ENCODE measurements at places on chromosomes 3 and 15.

DNA sequence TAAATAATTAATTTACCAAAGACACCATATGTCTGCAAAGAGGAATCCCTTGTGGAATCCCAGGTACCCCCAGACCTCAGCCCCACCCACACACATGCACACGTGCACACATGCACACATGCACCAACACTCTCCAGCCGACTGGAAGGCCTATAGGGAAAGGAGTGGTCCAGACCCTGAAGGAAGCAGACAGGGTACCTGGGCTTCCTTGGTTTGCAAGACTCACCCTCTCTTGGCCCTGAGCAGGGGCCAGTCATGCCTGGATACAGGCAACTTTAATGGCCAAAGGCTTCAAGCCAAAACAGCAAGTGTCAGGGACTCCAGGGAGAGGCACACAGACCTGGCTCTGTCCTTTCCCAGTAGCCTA is 8.9 kb upstream of the HAPLN3 start:
- no peak for DNase-seq

DNA sequence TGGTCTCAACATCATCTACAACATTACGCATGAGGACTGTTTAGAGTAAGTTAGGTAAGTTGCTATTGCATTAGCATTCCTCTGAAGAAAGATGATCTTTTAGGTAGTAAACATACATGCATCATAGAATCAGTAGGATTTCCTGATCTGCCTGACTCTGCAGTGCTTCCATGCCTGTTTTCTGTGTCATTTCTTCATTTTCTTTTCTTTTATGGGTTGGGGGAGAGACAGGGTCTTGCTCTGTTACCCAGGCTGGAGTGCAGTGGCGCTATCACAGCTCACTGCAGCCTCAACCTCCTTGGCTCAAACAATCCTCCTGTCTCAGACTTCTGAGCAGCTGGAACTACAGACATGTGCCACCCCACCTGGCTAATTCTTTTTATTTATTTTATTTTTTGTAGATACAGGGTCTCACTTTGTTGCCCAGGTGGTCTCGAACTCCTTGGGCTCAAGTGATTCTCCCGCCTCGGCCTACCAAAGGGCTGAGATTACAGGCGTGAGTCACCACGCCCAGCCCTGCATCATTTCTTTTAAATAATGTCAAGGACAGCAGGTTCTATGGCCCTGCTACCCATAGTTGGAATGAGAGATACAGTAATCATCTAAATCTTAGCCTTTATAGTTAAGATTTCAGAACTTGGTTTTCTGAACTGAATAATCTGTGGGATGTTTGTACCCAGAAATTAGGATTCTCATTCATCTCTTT is 184.3 kb downstream of the GHSR start:
- DNase-seq: no peak

DNA sequence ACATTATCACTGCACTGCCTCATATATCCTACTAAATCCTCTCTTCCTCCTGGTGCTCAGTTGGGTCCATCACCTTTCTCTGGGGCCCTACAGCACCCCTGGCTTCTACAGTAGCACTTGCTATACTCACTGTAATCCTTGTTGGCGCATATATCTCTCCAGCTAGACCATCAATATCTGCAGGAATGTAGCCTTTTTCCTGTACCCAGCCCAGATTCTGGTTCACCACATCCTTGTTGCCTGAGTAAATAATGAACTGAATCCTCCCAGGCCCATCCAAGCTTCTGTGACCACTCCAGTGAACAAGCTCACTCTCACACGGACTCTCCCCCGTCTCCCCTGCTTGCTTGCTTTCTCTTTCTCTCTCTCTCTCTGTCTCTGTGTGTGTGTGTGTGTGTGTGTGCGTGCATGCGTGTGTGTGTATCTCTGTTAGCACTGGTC is 62.5 kb upstream of the LIPC start:
- DNase-seq: no peak

DNA sequence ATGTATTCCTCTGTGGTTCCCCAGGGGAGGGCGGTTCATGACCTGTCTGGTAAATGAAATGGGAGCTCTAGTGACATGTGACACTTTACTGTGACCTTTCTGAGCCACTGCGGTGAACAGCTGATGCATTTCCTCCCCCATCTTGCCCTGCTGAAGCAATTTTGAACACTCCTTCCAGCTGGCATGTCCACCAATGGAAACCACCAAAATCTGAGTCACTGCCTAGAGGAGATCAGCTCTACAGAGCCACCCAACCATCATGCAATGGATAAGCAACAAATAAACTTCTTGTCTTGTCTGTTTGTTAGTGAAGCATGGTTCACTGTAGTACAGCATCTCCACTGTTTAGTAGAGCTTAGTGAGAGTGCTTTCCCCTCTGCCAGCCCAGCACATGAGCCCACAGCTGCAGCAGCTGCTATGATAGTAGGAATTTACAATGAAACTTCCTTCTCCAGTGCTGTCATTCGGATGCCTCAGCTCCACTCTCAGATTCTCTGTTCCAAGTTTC is 479.4 kb downstream of the NTRK3 start:
- no peak for DNase-seq

DNA sequence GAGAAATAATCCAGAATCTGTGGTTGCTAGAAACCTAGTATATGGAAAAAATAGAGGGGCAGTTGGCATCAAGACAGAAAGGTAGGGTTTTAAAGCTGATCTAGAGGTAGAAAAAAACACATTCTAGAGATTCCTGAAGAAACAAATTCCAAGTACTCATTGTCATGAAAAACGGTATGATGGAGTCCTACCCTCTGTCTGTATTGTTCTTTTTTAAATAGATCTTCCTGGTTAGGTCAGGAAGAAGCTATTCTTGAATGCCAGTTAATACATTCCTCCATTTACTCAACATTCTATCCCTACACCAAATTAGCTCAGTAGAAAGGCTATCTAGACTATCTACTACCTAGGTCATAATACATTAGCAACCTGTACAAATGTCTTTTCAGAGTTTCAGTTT is 364.7 kb downstream of the FHIT start:
- no peak for DNase-seq

DNA sequence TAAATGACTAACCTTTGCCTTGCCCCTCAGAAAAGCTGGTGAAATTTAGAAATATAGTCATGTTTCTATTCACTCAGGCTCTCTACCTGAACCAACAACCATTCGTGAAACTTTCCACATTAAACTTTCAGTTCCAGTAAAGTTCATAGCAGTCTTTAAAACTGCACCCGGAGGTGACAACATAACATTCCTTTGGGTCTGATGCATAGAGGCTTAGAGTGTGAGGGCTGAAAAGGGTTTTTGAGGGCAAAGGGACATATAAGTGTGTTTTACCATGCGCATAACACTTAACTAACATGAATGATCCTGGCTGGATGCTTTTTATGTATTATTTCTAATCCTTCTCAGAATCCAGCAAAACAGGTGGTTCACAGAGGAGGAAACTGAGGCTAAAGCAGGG is 471.7 kb upstream of the MCTP2 start:
- DNase-seq: no peak

DNA sequence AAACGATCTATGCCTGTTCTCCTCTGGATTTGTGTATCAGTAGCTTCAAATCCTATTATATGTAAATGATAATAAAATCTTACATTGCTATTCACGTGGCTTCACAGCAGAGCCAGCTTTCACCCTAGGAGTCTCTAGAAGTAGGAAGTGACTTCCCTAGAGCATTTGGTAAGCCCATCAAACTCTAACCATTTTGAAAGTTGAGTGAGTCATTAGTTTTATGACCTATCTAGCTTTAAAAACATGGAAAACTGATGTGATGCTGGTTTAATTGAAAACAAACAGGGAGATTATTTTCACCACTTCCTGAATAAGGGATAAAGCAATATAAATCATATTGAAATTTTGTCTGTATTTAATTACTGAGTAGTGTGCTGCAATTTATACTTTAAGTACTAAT is 275.2 kb downstream of the EPHA6 start:
- DNase-seq: no peak

- DNase-seq: no peak
Observed at GRCh38 chr15:52506549-52506948, 22.1 kb downstream of the MYO5A start.

GRCh38 chr15:46848704-46849103 is 868.6 kb upstream of the SEMA6D start:
- no peak for DNase-seq

GRCh38 chr15:64921711-64922110 is 10.0 kb downstream of the ANKDD1A start:
- DNase-seq: no peak

GRCh38 chr3:64264501-64265109 is 39.3 kb upstream of the PRICKLE2 start:
- no peak for DNase-seq

DNA sequence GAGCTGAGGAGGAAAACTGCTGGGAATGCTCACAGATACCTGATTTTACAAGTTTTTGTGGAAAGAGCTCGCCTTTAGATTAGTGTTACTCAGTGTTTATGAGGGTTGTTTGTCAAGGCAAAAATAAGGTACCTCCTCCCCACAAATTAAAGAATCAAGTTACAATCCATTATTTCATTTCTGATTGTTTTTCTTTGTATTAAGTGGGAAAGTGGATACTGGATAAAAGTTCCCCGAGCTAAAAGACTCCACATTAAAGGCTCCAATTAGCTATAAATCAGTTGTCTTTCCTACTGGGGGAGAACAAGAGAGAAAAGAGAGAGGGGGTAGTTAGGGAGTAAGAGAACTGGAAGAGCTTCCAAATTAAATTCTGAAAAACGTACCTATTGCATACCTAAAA is 1.9 kb downstream of the ALDH1A2 start:
- DNase-seq: no peak

- DNase-seq: no peak
Observed at GRCh38 chr3:161026612-161027510, 78.3 kb downstream of the B3GALNT1 start.

DNA sequence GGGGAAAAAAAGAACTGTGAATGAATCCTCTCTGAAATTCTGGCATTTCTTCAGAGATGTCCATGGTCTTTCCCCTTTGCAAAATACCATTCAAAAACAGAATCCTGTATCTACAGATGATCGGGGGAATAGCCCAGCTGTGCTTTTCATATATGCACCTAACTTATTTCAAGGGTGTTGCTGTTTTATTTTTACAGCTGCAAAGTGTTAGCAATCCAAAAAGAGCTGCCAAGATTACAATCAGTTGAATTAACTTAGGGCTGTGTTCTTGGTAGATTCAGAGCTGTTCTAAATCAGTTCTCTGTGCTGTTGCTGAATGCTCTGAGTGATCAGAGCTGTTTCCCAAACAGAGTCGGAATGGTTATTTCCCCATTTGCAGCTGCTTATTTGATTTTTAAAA is 175.7 kb upstream of the SEMA6D start:
- no peak for DNase-seq

DNA sequence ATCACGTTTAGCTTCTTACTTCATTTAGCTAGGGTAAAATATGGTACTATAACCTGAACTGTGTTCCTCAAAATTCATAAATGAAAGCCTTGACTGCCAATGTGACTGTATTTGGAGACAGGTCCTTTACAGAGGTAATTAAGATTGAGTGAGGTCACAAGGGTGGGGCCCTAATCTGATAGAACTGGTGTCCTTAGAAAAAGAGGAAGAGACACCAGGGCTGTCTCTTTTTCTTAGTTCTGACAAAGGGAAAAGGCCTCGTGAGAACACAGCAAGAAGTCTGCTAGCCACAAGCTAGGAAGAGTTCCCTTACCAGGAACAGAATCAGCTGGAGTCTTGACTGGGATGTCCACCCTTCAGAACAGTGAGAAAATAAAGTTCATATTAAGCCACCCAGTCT is 162.7 kb downstream of the GMNC start:
- no peak for DNase-seq

- DNase-seq: no peak
Observed at GRCh38 chr3:30914696-30915095, 20.2 kb upstream of the GADL1 start.

GRCh38 chr3:149476225-149476624 is 1.7 kb downstream of the TM4SF4 start:
- DNase-seq: no peak

DNA sequence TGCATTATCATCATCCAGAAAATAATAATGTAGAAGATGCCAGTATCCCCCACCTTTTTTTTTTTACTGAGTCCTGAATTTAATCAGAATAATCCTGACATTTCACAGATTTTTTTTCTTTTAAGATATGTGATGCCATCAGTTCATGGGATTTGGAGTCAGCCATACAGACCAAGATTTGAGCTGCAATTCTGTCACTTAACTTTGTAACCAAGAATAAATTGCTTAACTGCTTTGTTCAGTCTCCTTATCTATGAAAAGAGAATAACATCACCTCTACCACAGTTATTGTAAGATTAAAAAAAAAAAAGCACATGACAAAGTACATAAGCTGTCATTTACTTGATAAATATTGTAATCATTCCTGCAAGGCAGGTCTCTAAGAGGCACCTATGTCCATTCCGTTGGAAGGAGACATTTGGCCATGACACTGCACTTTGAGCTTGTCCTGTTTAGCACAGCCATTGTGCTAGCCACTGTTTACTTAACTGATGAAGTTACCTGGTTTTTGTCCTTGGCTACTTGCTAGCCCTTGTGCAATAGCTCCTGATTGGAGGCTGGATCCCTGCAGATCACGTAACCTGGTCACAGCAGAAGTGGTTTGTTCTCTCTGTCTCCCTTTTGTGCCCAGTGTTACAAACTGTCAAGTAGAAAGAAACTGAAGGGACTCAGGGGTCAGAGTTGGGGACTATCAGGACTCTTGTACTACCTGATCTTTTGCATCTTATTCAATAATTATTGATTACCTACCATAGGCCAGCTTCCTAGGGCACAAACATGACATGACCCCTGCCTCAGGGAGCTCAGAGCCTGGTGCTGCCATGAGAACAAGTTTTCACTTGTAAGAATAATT is 306.0 kb downstream of the WDR72 start:
- no peak for DNase-seq

- DNase-seq: no peak
Observed at GRCh38 chr3:159029306-159030026, 227.6 kb downstream of the MFSD1 start.

- DNase-seq: no peak
Observed at GRCh38 chr15:30044377-30044776, 38.4 kb upstream of the GOLGA8J start.

DNA sequence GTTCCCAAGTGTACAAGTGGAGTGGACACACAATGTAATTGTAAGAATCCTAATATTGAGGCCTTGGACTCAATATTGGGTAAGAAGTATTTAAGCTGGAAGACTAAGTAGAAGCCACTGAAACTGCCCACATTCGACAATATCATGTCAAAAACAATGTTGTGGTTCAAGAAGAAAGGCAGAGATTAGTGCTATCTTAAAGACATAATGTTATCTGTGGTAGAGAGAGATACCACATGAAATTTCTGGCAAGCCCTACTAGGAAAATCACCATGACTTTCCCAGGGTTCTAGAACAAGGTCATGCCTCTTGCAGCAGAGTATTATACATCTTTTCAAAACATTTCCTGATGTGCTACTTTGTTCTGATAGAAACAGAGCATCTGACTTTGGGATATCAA is 192.6 kb downstream of the RAP2B start:
- DNase-seq: no peak

- DNase-seq: no peak
Observed at GRCh38 chr3:23111797-23112196, 91.3 kb upstream of the UBE2E2 start.
